BJ (cell line): ENCODE measurements at places on chromosomes 5 and 9. TPM values are rescaled to one million over a fixed set of nuclear protein-coding genes. Genes with fewer than 3 reads are reported as not detected.

DNA sequence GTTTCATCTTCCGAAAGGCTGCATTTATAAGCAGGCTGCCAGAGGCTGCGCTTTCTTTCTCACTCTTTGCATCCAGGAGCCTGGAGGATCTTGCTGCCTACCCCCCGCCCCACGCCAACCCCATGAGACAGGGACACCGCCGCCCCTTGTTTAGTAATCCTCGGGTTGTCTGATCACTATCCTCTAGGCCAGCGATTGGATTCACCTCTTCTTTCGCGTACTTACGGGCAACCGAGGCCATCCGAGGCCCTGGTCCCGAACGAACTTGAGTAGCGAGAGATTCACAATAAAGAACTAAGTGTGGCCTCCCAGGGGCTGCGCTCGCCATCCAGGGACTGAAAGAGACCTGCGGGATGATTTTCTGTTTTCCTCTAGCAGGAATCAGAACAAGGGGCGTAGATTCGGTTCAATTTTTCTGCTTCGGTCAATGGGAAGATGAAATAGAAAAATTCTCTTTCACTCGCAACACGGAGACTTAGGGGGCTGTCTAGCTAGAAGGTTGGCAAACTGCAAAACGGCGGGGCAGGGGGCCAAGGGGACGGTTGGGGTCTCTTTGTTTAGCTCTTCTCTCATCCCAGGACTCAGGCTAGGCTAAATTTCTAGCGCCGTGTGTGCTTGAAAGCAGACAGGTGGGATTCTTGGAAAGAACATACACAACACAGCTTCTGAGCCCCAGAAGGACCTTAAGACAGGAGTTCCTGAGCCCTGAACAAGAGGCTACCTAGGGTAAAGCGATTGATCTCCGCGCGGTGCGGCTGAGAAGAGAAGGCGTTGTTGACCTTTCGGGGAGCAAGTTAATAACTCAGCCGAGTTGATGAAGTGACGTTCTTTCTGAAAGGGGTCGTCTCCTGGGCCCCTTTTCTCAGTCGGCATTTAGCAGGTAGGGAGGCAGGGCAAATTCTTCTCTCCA lies 5.8 kb upstream of the ISL1 start:
- DNase-seq: no peak

DNA sequence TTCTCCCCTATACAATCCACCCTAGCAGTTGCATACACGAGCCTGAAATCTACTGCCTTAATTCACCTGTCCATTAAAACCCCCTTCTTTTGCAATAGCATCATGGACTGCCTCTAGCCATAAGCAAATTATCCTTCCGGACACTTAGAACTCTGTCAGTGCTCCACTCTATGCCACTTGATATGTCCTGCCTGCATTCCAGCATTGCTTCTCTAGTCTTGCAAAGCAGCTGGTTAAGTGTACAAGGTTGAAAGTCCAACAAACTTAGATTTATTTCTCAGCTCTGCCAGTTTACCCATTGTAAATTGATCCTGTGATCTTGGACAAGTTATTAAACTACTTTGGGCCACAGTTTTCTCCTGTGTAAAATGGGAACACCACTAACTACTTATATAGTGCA lies 197.9 kb downstream of the EPB41L4A start:
- DNase-seq: no peak

LCN9 gene
- not detected in 2 replicates for polyA plus RNA-seq

DNA sequence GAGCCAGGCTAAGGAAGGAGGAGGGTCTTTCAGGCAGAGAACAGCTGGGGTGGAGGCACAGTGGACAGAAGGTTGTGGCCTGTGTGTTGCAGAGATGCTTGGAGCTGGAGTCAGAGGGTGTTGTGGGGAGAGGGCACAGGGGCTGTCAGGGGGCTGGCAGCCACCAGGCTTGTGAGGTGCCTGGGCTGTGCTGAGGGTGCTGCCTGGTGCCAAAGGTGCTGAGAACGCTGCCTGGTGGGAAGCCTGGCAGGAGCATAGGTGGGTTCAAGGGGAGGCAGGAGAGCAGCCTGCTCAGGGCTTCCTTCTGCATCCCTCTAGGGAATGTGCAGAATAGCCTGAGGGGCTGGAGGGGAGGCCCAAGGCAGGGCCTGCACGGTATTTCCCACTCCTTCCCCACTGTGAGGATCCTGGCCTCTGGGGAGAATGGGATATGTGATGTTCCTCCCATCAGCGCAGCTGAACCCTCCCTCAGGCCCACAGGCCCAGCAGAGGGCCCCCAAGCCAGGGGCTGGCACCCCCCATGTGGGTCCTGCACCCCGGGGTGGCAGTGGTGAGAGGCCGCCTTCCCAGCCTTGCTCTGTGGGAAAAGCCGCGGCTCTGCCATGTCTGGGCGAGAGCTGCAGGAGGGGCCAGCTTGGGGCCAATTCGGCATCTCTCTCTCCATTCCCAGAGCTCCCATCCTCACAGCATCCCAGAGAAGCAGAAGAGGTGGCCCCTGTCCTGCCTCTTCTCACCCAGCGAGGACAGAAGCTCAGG lies 76.3 kb downstream of the CACNA1B start:
- no peak for DNase-seq

SETX gene
- 15.3 and 24.4 TPM in 2 replicates for polyA plus RNA-seq

IL3 gene
- not detected in 2 replicates for polyA plus RNA-seq

DNA sequence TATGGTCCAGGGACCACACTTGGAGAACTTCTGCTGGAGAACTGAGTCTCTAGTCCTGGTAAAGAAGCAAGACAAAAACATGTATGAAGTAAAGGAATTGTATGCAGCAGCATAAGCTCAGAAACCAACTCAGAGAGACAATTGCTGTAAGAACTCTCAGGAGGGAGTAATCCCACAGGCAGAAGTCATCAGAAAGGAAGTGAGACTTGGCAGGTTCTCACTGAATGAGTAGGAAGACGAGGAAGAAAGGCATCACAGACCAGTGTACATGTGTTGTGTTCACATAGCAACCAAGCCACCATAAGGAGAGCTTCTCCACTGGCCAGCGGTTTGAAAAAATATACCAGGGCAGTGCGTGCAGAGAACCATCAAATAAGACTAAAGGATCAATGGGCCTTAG lies 57.9 kb upstream of the FST start:
- DNase-seq: no peak

DNA sequence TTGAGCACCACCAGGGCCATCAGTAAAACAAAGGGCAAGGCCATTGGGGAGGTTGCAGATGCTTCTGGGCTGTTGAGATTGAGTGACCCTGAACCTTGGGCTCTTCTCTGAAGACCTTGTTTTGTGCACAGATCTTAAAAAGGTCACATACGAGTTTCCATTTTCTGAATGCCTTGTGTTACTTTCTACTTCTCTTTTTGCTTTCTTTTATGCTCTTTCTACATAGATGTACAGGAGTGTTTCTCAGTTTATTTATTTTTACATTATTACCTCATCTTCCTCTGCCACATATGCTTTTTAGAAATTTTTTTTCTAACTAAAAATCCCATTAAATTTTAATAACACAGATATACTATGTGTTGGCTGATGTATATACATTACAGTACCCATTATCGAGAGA lies at the start of gene IFNA5:
Gene IFNA5, minus strand, starts transcription at position 101 of the 400 bp plus-strand sequence. Its CDS starts 57 bp downstream, at position 44.
- no peak for DNase-seq

GRCh38 chr5:132422720-132423437 lies 53.4 kb downstream of the SLC22A5 start:
- DNase-seq: no peak

ANKRD31 gene
- polyA plus RNA-seq: 0.02 and 0.07 TPM in 2 replicates

GRCh38 chr5:132387640-132388117 lies 18.2 kb downstream of the SLC22A5 start:
- peak; percentile 99 for DNase-seq

- DNase-seq: no peak
Measured at GRCh38 chr9:86486891-86487837, 133.0 kb upstream of the TUT7 start.
